ENCODE measurements at places on chromosomes 2 and 18.

- DNase-seq: no peak
Measured at GRCh38 chr2:213166109-213166508, 14.7 kb upstream of the IKZF2 start.

- no peak for DNase-seq
Measured at GRCh38 chr2:26039603-26040323, 5.9 kb downstream of the RAB10 start.

DNA sequence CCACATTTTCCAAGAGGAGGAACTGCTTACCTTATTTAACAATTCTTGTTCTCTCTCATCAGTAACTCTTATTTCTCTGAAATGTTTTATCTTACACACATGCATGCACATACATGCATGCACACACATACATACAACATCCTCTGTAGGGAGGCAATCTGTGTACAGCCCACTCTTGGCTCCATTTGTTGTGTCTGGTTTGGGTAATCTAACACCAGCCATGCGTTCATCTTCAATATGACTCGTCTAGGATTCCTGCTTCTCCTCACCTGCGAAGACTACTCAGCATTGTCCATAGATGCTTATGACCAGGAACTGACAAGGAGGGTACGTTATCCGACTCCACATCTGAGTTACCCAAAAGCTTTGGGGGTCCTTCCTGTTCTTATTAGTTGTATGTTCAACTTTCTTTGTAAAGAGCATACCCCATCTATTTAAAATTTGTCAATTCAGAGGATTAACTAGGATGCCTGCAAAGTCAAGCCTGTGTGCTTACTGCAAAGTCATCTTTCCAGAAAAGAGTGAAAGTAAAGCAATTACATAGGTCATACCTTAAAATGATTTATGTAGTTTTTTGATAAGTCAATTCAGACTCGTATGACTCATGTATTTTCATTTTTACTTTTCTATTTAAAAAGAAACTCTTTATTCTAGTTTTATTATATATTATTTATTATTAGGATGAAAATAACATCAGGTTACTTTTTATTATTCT is 18.2 kb downstream of the LYPD6B start:
- DNase-seq: no peak

DNA sequence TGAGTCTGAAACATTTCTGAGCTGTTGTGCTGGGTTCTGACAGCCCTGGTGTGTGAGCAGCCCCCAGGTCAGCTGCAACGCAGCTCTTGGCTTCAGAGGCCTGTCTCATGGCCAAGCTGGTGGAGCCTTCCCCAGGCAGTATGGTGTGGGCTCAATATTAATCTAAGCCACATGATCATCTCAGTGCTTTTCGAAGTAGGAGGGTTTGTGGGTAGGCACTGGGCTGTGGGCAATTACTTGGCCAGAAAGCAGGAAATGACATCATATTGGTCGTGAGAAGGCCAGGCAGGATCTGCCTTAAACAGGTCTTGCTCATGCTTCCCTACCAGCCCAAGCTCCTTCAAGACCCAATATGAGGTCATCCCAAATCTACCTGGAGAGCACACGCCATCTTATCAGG is 26.9 kb downstream of the LOXHD1 start:
- no peak for DNase-seq

DNA sequence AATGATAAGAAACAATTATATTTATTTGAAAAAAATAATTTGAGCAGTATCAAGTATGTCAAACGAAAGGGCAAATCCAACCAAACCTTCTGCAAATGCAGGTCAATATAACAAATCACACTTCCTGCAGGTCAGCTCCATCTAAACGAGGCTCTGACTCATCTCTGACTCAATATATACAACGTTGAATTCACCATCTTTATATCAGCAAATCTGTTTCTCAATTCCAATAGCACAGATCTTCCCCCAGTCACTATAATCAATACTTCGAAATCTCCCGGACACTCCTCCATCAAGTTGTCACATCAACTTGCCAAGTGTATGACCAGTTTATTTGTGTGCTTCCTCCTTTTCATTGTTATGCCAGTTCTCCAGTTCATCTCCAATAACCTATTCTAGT is 388.9 kb downstream of the ZEB2 start:
- no peak for DNase-seq

- DNase-seq: no peak
Measured at GRCh38 chr2:218508299-218508698, 59.9 kb downstream of the USP37 start.
